ENCODE measurements at places on chromosomes 2 and 18.

- no peak for DNase-seq
Observed at GRCh38 chr2:59019566-59020159, 778.5 kb upstream of the FANCL start.

GRCh38 chr2:207046724-207047123 is 107.4 kb downstream of the CPO start:
- DNase-seq = peak; percentile 54

DNA sequence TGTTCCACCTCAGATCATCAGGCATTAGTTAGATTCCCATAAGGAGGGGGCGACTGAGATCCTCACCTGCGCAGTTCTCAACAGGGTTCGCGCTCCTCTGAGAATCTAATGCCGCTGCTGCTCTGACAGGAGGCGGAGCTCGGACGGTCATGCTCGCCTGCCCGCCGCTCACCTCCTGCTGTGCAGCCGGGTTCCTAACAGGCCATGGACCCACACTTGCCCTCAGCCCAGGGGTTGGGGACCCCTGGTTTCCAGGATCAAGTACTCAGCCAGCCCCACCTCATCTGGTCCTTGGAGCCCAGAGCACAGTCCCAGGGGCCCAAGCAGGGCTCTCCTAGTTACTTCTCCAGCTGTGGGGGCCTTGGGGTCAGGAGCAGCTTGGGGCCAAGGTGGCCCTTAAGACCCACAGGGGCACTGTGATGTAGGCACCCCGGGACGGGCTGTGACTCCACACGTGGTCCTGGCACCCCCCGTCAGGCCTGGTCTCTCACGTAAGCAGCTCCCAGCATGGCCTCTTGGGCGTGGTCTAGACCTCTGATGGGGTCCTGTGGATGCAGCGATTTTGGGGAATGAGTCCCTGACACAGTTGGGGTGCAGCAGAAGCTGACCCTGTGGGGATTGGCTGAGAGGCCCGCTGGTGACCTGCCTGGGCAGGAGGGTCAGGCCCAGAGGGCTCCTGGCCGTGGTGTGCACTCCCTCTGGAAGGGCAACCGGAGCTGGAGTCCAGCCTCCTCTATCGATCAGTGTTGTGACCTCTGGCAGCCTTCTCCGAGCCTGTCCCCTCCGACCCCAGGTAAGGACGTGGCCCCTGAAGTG is 28.3 kb upstream of the OTOS start:
- no peak for DNase-seq

DNA sequence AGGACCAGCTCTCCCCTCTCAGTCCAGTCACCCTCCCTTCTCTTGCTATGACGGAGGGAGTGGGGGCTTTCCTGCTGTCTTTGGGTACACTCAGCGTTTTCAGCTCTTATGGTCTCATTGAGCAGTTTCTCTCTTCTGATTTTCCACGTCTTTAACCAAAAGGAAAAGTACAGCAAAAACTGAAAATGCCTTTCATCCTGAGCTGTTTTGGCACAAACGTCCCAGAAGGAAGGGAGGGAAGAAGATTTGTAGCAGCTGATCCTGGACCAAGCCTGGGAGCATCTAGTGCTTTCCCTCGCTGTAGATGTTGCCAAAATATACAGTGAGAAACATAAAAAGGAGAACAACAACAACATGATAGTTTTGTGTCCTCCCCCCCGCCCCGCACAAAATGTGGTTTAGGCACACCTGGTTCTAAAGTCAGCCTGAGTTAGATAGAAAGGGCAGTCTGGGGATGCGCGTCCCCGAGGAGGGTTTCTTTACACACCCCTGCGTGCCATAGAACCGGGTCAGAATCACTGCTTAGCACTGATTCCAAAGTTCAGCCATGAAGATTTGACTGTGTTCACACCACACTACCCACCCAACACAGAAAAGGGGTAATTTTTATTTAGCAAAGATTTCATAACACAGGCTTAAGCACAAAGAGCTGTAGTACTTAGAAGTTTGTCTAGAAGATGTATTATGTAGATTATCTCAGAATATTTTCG is 53.4 kb downstream of the SLC40A1 start:
- DNase-seq = no peak
